CD8-positive, alpha-beta memory T cell (primary cell): ENCODE measurements at places on chromosomes 1 and 21. TPM values are rescaled to one million over a fixed set of nuclear protein-coding genes. Genes with fewer than 3 reads are reported as not detected.

Gene FOXE3
- total RNA-seq, result not detected

Gene VAMP3
- 32.5 TPM for total RNA-seq

DNA sequence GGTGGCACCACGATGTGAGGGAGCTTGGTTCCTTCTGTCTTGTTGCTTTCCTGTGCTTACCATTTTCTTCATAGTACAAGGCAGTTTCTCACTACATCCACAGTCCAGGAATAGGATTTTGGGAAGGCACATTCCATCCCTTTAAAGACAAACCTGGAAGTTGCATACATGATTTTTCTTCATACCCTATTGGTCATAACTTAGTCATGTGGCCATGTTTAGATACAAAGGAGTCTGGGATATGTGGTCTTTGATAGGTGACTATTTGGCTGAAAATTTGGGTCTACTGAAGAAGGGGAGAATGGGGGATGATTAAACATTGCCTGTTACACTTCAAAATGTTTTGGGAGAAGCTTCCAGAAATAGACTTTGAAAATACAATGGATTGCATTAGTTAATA lies 7.0 kb downstream of the DYRK1A start:
- no peak for DNase-seq

DNA sequence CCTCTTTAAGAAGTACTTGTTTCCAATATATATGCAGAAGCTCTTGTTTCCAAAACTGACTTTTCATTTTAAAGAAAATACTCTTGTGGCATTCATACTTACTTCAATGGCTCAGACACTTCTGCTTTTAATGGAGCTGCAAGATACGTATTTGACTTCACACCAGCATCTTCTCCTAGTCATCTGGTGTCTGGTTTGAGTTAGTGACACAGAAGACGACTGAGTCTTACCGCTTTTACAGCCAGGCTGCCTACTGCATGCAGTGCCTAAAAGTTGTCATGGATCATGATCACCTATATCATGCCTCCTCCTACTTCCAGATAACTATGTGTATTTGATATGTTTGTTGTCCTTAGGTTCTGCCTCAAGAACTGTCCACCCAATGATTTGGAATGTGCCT lies 185.9 kb downstream of the TPR start:
- no peak for DNase-seq

GRCh38 chr1:40595623-40596022 lies 64.2 kb downstream of the ZNF684 start:
- no peak for DNase-seq
